ENCODE measurements at places on chromosomes 11 and 22.
A peak's percentile ranks its signal among the peaks of the same experiment; 100 is the strongest.

- no peak overlapping the region for H3K27ac ChIP-seq
- H3K4me1 ChIP-seq, result no peaks in the 10 kb centered on the region
- no peaks in the 10 kb centered on the region for H3K36me3 ChIP-seq
- no peak for DNase-seq
These were observed 7.8 kb downstream of the EMID1 start for GRCh38 chr22:29213493-29213892.

DNA sequence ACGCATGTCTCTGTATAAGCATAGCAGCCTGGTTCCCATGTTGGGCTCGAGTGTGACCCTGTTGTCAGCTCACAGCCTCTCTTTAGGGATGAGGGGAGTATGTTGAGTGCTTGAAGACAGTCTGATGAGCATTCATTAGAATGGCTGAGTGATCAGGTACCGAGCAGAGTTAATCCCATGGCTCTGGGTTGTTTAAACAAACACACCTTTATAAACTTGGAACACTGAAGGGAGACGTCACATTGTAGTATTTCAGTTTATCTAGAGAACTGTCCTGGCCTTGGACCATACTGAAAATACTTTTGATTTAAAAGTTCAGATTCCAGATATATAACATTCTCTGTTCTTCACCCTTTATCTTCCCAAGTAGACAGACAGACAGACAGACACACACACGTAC lies 76.0 kb downstream of the TEAD1 start:
- DNase-seq, result no peak
- H3K27me3 ChIP-seq, result no peaks in the 10 kb centered on the region
- no peaks in the 10 kb centered on the region for H3K36me3 ChIP-seq
- peaks cover 10% of the 10 kb centered on the region for H3K4me1 ChIP-seq

GRCh38 chr11:112226831-112227401 lies 688 bp downstream of the PTS start:
- H3K36me3 ChIP-seq, result no peaks in the 10 kb centered on the region
- peak overlapping the region; percentile 61 for H3K4me3 ChIP-seq
- peak; percentile 20 for DNase-seq
- peaks cover 3% of the 10 kb centered on the region for H3K4me1 ChIP-seq

DNA sequence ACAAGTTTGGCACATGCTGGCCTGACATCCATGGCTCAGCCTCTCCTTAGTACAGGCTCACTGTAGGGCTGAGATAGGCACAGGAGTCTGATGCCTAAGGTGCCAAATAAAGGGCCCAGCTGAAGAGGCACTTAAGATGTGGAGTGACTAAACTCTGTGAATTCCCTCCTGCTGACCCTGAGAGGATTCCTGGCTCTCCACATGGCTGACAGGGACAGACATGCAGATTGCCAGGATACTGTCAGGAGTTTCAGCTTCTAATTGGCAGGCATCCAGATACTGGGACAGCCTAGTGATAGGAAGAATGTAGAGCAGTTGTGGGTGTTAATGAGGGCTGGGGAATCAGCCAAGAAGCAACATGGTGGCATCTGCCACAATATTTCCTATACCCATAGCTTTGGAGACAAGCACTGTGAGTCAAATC lies 558.7 kb downstream of the INSC start:
- no peaks in the 10 kb centered on the region for H3K4me1 ChIP-seq
- no peaks in the 10 kb centered on the region for H3K36me3 ChIP-seq

GRCh38 chr11:21307874-21308273 lies 638.5 kb downstream of the NELL1 start:
- no peaks in the 10 kb centered on the region for H3K36me3 ChIP-seq
- DNase-seq, result no peak
- H3K4me1 ChIP-seq, result no peaks in the 10 kb centered on the region
- H3K27ac ChIP-seq, result no peak overlapping the region
- no peaks in the 10 kb centered on the region for H3K27me3 ChIP-seq
